ENCODE measurements at places on chromosomes 16 and 17. TPM values are rescaled to one million over a fixed set of nuclear protein-coding genes. Genes with fewer than 3 reads are reported as not detected.
A peak's percentile ranks its signal among the peaks of the same experiment; 100 is the strongest.

GRCh38 chr17:50956750-50957523 lies 90.8 kb upstream of the TOB1 start:
- peak; percentile 73 for DNase-seq

DNA sequence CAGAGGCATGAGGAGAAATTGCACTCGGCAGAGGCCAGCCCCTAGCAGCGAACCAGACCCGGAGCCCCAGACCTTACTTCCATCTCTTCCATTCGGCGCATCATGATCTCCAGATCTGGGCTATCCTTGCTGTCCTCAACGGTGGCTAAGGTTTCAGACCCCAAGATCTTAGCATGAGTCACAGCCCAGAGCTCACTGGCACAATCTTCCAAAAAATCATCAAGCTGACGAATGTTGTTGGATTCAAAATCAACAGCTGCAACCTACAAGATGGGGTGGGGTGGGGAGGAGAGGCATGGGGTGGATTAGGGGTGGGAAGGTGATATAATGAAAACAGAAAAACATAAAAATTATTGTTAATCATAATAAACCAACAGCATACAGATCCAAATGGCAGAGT lies 39.7 kb upstream of the PITPNM3 start:
- no peak for DNase-seq

GRCh38 chr17:67686241-67686640 lies 31.5 kb upstream of the NOL11 start:
- DNase-seq = no peak

- no peak for DNase-seq
Measured at GRCh38 chr17:64393000-64393402, 2.3 kb upstream of the PECAM1 start.

GRCh38 chr16:29806099-29806579 lies at the start of gene MAZ:
Gene MAZ, plus strand, starts transcription at chr16:29806529. Its CDS starts 173 bp downstream, at chr16:29806702.
- DNase-seq = peak; percentile 85

GRCh38 chr17:40608061-40608581 lies 39.5 kb downstream of the SMARCE1 start:
- DNase-seq = no peak

- no peak for DNase-seq
Measured at GRCh38 chr17:82632451-82632850, 15.8 kb downstream of the WDR45B start.

- no peak for DNase-seq
Measured at GRCh38 chr17:9974448-9975381, 69.6 kb upstream of the RCVRN start.

Gene TP53TG3F
- not detected for total RNA-seq

Gene GALK1
- total RNA-seq = 74.8 TPM

Gene PIRT
- not detected for total RNA-seq

Gene KRTAP4-3
- not detected for total RNA-seq

Gene KRTAP3-1
- total RNA-seq = not detected

Data from OCI-LY7 (cell line).